NCI-H2171 (cell line): ENCODE measurements at places on chromosomes 7 and 10.

DNA sequence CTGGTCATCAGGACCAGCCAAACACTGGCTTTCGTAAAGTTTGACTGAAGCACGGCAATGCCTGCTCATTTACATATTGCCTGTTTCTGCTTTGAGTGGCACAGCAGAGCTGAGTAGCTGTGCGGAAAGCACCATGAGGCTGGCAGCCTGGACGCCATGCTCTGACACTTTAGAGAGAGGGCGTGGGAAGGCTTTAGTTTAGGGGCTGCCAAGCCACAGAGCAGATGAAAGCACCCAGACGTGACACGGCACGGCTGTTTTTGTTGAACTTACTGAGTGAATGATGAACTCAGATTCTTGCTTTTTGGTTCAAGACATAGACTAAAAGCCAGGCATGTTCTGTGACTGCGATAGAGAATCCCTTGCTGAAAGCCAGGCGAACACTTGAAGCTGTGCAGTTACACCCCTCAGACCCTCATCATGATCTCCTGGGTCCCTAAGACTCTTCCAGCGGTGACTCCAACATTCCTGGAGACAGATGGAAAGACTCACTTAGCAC is 182.1 kb downstream of the ZMYND11 start:
- no peak for DNase-seq

DNA sequence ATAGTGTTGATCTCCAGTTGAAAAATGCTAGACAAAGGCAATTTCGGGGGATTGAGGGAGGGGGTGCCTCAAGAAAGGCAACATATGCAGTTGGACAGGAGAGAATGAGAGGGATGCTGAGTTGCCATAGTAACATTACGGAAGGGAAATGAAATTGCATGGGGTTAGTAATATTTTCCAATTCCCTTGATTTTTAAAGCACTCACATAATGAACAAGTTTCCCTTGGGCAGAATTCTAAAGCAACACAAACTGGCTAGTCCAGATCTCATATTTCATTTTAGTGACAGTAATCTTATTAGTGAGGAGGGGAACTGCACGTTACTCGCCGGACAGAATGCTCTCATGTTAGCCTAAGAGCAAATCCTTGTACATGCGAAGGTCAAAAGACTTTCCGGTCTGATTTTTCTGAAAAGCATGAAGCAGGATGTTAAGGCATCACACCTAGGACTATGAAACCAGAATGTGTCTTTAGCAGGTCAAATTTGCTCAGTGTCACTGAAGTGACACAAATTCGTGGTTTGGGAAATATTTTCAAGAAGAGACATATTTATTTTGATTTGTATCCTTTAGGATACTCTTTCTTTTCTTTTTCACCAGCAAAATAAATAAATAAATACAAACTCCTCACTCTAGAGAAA is 165.5 kb downstream of the ANK3 start:
- DNase-seq: no peak

GRCh38 chr7:99380823-99381663 is 6.5 kb downstream of the ARPC1B start:
- DNase-seq: no peak

- no peak for DNase-seq
Observed at GRCh38 chr7:41793556-41793955, 90.7 kb upstream of the INHBA start.

DNA sequence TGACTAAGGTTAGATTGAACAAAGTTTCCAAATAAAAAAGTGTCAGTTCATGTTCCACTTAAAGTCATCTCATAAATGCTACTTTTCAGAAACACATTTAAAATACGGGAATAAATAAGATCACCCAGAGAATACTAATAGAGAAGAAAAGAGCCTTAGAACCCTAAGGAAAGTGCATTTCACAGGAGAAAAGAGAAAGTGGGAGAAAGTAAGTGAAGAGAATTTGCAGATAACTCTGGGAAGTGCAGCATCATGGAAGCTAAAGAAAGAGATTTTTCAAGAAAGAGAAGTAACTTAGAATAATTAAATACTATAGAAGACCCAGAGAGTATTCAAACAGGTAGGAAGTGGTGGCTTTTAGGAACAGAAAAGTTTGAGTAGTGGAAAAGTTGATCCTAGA is 132.6 kb downstream of the VTI1A start:
- DNase-seq: no peak

- DNase-seq: no peak
Observed at GRCh38 chr7:15403751-15404150, 158.1 kb downstream of the AGMO start.

DNA sequence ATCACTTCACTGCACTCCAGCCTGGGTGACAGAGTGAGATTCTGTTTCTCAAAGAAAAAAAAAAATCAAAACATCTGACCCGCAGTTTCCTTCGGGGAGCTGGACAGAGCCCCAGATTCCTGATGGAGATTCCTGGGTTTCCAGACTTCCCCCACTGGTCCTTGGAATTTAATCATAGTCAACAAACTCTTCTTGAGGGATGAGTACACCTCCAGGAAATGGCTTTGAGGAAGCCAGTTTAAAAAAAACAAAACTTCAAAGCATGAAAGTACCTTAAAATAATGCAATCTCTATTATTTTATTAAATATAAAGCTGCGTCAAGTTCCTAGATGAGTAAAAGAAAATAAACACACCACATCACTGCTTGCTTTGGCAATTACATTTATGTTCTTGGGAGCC is 1.2 kb upstream of the MAD1L1 start:
- no peak for DNase-seq

GRCh38 chr7:41696323-41696916 is 6.5 kb downstream of the INHBA start:
- peak; percentile 4 for DNase-seq

DNA sequence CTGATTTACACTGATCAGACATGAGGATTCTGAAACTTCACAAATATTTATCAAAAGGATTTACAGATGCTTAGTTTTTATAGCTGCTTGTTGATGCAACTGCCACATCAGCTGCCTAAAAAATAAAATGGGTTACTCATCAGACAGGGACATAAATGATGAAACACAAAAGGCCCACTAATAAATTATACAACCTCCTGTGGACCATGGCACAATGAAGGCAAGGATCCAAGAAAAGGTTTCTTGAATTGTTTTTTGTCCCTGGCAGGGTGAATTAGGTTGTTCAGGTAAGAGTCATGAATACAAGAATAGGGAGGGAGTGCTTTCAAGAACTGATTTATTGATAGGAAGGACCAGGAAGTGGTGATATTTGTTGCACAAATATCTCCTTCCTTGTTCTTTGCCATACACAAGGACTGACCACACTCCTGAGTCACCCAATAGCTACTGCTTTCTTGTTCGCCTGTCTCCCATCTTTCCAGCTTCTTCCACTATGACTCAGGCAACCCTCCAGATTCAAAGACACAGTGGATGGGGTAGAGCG is 234.5 kb downstream of the AHR start:
- no peak for DNase-seq
